ENCODE measurements at places on chromosomes 13 and 19.

GRCh38 chr13:23889615-23890607 is 711 bp upstream of the MIPEP start:
- peak; percentile 19 for DNase-seq

- DNase-seq, result peak; percentile 6
Observed at GRCh38 chr19:33624586-33624985, 2.8 kb downstream of the CHST8 start.

GRCh38 chr19:43581467-43581866 is 5.9 kb downstream of the PINLYP start:
- no peak for DNase-seq

DNA sequence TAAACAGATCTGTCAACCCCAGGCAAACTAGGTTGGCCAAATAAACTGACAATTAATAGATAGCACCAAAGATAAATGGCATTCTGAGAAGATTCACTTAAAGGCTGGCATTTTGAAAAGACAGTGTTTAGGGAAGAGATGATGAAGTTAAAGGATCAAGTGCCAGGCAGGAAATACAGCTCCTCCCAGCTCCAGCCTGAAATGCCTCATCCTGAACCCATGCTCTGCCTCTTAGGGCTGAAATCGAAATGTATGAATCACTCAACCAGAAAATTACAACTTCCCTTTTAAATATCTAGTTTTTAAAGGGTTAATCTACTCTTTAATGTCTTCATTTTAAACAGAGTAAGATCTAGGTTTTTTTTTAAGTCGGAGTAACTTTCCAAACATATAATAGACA is 171.2 kb upstream of the UBL3 start:
- no peak for DNase-seq

DNA sequence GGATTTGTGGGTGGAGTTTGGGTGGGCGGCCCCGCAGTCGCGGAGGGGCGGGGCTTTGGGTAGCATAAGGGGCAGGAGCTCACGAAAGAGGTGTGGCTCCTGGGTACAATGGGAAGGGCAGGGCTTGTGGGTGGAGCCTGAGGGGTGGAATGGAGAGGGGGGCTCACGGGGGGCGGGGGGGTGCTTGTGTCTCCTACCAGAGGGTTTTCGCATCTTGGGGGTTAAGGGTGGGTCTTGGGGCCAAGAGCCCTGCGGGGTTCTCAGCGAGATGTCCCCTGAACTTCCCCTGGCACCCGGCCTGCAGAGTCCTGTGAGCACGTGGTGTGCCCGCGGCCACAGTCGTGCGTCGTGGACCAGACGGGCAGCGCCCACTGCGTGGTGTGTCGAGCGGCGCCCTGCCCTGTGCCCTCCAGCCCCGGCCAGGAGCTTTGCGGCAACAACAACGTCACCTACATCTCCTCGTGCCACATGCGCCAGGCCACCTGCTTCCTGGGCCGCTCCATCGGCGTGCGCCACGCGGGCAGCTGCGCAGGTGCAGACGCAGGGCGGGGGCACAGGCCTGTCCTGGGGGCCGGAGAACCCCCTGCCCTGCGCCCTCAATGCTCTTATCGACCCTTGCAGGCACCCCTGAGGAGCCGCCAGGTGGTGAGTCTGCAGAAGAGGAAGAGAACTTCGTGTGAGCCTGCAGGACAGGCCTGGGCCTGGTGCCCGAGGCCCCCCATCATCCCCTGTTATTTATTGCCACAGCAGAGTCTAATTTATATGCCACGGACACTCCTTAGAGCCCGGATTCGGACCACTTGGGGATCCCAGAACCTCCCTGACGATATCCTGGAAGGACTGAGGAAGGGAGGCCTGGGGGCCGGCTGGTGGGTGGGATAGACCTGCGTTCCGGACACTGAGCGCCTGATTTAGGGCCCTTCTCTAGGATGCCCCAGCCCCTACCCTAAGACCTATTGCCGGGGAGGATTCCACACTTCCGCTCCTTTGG is 5.1 kb downstream of the FSTL3 start:
- DNase-seq, result no peak

DNA sequence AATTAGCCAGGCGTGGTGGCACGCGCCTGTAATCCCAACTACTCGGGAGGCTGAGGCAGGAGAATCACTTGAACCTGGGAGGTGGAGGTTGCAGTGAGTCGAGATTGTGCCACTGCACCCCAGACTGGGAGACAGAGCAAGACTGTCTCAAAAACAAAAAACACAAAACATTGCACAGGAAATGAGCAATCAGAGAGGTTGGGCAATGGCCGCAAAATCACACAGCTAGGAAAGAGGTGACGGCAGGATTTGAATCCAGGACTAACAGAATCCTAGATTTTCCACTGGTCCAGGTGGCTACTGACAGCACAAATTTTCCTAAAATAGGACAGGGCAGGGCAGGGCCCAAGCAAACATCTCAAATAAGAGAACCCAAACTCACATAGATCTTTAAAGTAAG is 23.3 kb downstream of the PTPRS start:
- no peak for DNase-seq

- no peak for DNase-seq
Observed at GRCh38 chr19:55696301-55697068, 21.5 kb downstream of the EPN1 start.

DNA sequence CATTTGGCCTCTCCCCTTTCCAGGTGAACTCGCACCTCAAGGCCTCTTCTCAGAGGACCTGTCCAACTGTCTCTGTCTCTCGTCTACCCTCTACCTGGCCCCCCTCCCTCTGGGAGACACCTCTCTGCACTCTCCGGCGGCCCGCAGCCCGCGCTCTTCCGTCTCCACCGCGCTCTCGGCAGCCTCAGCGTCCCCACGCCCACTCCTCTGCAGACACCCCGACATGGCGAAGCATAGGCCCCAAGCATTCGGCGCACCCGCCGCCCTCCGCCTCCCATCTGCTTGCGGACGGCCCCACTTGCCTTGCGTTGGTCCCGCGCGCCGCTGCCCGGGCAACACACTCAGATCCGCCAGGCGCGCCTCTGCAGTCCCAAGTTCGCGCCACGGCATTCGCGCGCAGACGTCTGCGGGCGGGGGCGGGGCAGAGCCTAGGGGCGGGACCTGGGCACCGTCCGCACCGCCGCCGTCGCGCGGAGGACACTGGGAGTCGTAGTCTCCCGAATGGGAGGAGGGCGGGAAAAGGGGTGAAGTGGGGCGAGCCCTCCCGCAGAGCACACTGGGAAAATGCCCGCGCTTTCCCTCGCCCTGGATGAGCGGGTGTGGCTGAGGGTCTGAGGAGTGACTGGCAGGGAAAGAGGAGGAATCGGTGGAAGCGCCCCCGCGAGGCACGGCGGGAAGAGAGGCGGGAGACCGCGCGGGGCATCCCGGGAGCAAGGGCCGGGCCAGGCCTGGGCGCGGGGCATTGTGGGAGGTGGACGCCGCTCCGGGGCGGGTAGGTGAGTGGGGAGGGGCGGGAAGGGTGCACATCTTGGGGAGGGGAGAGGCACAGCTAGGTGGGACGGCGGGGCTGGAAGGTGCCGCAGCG is at the start of the genes LIG1 and ZSWIM9:
Gene LIG1 (minus strand): TSS at position 406 of the 865 bp plus-strand sequence. CDS start 4,778 bp downstream, outside the sequence.
Gene ZSWIM9 (plus strand): TSS at position 742 of the 865 bp plus-strand sequence. CDS start 1,123 bp downstream, outside the sequence.
- peak; percentile 94 for DNase-seq

- no peak for DNase-seq
Observed at GRCh38 chr19:44723299-44723951, 24.5 kb downstream of the CEACAM16 start.

GRCh38 chr19:38662537-38663155 is 15.2 kb downstream of the ACTN4 start:
- no peak for DNase-seq

DNA sequence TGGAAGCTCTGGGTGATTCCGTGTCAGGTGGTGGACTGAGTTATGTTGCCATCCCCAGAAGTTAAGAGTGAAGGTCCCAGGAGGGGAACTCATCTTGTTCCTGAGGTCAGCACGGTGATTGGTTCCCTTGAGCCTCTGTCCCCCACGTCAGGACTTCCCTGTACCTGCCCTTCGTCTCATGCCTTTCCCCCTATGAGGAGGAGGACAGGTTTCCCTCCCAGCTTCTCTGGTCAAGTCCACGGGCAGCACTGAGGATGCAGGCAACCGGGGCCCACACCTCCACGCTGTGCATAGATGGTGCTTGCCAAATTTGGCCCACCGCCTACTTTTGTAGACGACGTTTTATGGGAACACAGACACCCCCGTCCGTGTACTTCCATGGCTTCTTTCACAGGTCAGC is 42.7 kb downstream of the TEX29 start:
- no peak for DNase-seq

GRCh38 chr19:44694184-44694579 is 4.8 kb upstream of the CEACAM16 start:
- DNase-seq, result peak; percentile 7

GRCh38 chr13:41833831-41834230 is 127.1 kb downstream of the VWA8 start:
- no peak for DNase-seq

GRCh38 chr19:2534423-2535013 is 58.6 kb downstream of the GADD45B start:
- DNase-seq, result no peak

- no peak for DNase-seq
Observed at GRCh38 chr13:52414963-52415362, 9.0 kb upstream of the THSD1 start.

- no peak for DNase-seq
Observed at GRCh38 chr13:26469602-26470001, 87.9 kb upstream of the WASF3 start.

DNA sequence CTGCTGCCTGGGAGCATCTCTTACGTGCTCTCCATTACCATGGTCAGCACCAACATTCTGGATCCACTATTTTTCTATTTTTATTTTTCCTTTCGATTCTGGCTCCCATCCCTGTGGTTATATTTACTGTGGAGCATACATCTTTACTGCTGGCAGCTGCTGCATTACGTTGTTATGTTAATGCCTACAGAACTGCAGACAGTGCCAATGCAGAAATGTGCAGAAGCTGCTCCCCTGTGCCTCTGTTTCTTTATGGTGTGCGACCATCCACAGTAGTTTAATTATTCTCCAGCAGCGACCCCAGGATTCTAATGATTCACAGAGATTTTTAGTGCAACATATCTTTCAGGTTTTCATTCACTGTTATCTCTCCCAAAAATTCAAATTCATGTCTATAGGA is 911.7 kb upstream of the SLITRK6 start:
- DNase-seq, result no peak

- no peak for DNase-seq
Observed at GRCh38 chr13:71524245-71524612, 342.8 kb downstream of the DACH1 start.

DNA sequence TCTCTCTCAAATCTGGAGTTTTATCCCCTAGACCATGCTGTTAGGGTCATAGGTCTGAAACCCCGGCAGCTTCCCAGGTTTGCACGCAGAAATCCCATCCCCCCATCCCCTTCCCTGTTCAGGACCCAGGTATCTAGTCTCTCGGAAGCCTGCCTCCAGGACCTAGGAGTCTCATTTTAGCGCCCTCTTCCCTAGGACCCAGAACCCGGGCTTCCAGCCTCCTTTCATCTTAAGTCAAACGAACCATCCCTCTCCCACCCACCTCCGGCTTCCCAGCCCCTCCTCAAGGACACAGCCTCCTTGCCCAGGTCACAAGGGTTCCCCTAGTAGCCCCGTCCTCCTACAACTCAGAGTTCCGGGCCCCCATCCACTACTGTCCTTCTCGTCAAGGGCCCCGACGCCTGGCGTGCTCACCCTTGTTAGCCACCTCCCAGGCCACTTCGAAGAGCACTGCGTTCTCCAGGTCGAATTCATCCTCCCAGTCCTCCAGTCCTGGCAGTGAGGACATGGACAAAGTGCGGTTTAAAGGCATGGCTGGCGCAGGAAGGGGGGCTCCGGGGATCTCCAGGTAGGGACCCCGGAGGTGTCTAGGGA is 431 bp downstream of the GYS1 start:
- no peak for DNase-seq

- peak; percentile 99 for DNase-seq
Observed at GRCh38 chr13:40233731-40234195, 432.7 kb downstream of the FOXO1 start.

DNA sequence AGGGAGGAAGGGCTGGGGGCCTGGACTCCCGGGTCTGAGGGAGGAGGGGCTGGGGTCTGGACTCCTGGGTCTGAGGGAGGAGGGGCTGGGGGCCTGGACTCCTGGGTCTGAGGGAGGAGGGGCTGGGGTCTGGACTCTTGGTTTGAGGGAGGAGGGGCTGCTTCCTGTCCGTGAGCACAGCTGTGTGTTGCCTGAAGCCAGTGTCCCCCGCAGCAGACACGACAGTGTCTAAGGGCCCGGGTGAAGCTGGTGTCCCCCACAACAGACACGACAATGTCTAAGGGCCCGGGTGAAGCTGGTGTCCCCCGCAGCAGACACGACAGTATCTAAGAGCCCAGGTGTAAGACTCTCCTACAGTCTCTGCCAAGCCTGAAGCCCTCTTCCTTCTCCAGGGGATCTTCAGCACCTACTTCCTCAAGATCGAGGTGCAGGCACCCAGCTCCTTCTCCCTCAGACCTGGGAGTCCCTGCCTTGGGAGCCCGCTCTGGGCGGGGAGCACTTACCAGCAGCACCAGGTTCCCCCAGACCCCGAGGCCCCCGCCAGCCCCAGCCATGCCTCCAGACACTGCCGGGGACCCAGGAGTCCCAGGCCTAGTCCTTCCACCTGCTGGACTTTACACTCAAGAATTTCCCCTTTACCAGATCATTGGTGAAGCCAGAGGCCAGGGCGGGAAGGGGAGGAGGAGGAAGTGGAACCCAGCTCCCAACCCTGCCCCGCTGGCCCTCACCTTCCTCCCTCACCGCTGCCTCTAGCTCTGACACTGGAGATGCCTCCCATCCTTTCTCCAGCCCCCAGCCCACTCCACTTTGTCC is at the start of gene PTPRH:
Gene PTPRH (minus strand): TSS at position 622 of the 813 bp plus-strand sequence. CDS start 68 bp downstream, at position 554.
- no peak for DNase-seq

DNA sequence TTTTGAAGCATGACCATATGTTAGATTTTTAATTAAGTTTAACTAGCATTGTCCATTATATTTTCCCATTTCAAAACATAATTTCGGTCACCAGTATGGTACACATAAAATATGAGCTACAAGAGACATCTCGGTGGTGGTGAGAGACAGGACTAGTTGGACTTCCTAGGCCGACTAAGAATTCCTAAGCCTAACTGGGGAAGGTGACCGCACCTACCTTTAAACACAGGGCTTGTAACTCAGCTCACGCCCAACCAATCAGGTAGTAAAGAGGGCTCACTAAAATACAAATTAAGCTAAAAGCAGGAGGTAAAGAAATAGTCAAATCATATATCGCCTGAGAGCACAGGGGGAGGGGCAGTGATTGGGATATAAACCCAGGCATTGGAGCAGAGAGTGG is 22.9 kb downstream of the DNAJC15 start:
- DNase-seq, result no peak

DNA sequence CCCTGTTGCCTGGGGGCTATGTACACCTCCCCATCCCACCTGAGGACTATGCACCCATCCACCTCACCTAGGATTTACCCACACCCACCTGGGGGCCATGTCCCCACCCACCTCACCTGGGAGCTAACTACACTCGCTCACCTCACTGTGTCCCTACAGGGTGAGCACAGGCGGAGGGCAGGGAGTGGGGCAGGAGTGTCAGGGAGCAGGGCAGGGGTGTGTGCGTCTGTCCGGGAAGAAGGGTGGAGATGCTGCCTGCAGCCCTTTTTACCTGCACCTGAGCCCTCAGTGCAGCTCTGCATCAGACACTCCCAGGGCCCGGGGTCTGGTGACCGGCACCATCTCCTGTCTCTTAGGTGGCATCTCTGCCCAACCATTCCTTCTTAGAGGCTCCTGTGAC is 10.6 kb upstream of the CPAMD8 start:
- DNase-seq, result no peak
